Stimulated activated naive CD8-positive, alpha-beta T cell treated with anti-CD3 and anti-CD28 coated beads, Interleukin-15, Interleukin-2, amounts not matched to agents 100 U/mL and 50 U/mL, for 24 hours (primary cell): ENCODE measurements at places on chromosomes 12 and 14.

DNA sequence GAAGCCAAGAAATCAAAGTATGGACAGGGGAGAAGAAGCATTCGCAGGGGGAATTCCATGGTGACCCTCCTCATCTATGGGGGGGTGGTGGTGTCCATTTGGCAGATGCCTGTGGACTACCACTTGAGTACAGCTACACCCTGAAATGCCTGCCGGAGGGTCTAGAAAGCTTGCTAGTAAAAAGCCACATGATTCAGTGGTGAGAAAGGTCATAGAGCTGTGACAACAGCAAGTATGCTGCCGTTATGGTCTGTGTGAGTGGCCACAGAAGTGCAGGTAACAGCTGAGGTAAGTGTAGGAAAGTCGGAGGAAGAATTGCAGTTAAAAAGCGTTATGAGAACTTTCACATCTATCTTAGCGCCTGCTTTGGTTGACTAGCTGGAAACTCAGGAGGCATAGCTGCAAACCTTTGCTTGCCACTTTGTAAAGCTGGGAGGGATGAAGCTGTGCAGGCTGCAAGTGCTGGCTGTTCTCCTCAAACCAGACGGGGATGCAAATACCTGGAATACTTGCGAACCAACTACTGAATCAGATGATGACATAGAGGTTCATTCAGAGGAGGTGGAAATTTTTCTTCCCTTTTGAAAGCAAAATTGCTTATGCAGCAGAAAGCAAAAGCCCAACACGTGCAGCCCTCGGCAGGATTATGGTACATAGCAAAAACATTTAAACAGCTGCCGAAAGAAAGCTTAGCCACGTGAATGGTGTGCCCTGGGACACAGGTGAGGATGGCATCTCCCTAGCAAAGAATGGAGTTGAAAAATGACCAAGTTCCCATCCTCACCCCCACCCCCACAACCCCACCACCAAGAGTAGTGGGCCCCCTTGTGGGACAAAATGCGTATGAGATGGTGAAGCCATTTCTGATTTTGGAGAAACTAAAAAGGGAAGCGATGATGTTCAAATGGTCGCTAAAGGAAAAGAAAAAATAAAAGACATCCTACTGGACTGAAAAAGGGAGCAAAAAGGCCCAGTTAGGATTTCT lies 287.0 kb downstream of the RERGL start:
- no peak for DNase-seq

- no peak for DNase-seq
Measured at GRCh38 chr12:130831246-130831645, 7.8 kb downstream of the STX2 start.

DNA sequence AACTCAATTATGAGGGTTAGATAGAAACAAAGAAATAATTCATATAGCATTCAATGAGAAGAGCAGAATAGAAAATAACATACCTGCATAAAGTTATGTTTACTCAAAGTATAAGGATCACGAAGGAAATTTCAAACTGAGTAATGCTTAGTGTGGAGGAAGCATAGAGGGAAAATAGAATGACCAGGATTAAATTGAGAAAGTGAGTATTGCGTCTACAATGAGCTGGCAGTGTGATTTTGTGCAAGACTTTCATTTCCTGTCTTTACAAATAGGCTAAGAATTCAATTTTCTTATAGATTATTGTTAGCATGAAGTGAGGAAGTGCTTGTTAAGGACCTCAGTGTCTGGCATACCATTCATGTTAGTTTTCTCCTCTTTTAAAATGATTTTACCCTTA lies 12.0 kb downstream of the ADGRD1 start:
- DNase-seq = no peak

DNA sequence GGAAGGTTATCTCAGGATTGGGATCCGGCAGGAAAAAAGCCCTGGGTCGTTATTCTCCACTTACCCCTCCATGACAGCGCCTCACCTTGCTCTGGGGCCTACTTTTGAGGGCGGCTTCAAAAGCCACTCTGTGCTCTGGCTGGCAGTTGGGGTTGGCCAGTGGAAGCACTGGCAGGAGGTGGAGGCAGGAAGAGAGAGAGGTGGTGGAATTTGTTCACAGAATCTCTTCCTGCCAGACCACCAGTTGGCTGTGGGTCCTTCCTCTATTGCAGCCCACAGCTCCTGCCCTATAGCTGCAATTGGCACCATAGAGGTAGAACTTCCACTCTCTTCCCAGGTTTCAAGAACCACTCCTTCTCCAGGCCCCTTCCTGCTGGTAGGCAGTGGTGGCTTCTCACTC lies 32.7 kb upstream of the SDR39U1 start:
- no peak for DNase-seq

DNA sequence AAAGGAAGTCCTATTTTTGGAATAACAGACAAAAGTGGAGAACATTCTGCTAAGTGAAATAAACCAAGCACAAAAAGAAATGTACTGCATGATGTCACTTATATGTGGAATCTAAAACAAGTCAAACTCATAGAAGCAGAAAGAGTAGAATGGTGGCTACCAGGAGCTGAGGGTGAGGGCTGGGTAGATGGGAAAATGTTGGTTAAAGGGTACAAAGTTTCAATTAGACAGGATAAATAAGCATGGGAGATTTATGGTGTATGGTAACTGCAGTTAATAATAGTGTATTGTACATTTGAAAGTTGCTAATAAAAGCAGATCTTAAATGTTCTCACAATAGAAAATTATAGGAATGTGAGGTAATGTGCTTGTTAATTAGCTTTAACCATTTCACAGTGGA lies 12.8 kb downstream of the LUM start:
- DNase-seq = no peak

DNA sequence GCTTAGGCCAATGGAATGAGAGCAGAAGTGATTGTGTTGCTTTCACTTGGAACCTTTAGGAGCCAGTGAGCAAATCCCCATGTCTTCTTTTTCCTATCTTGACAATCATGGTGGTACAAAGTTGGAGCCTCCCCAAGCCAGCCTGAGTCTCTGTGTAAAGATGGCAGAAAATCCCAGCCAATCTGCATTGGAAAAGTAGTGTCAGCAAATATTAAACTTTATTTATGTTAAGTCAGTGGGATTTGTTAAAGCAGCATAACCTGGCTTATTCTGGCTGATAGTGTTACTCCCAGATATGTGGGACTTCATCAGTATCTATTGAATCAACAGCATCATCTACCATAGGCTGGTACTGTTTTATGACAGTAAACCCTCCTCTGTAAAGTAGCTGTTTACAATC lies 2.2 kb upstream of the NUAK1 start:
- no peak for DNase-seq

- no peak for DNase-seq
Measured at GRCh38 chr12:78674311-78675090, 190.1 kb upstream of the SYT1 start.

DNA sequence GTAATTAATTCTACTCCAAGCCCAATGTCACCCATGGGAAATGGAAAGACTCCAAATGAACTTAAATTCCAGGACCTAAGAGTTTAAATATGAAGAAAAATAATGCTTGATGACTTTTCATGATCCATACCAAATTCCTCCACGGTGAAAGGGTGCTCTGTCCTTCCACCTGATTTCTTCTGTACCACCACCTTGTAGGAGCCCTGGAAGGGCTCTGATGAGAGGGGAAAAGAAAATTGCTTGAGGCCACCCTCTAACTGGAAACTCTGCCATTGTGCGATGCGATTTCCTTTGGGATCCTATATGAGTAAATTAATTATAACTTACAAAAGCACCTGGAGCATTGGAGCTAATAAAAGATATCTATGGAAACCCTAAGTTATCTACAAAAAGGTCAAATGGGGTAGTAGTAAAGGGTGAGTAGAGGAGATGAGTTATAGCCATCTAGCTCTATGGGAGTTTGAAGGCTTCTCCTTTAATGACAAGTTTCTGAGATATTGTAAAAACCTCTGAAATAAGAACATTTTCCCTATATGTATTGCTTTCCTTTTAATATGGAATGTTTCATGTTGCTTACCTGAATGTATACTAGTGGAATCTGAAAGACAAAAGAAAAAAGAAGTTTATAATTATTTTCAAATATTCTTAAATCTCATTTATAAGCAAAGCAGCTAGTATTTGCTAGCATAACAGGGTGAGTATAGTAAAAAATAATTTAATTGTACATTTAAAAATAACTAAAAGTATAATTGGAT lies 5.8 kb downstream of the A2M start:
- no peak for DNase-seq

DNA sequence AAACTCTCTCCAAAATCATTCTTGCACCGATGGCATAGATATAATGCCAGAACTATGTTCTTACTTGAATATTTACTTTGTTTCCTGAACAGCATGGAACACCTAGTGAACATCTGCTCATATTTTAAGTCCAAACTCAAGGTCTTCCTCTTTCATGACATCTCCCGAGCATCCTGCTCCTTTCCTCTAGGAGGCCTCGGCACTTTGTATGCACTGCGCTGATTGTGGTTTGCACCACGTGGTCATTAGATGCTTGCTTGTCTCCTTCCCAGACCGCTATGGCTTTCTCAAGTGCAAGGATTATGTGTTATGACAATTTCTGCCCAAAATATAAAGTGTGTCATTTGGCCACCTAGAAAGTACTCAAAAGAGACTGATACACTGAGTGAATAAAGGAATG lies 912.0 kb downstream of the GALC start:
- DNase-seq = no peak

DNA sequence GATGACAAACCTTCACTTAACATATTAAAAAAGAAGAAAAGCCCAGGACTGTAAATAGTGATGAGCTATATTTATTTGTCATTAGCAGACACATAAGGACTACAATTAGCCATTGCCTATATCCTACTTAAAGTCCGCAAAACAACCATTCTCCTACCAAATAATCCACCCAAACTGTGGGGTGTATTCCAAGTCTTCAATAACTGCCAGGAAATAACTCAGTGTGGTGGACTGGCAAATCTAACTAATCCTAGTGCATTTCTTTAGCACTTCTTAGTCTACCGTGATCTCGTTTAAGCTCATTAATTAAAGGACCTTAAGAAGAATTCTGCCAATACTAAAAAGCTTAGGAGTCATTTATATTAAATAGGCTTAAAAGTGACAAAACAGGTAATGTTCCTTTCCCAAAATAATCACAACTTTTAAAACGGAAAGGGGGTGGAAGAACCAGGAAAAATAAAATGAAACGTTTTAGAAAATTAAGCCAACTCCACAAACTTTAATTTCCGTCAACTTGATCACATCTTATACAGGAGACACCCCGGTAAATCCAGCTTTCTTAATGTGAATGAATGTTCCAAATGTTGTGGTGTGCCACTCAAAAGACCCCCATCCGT lies 1.8 kb downstream of the NOVA1 start:
- no peak for DNase-seq

- no peak for DNase-seq
Measured at GRCh38 chr14:56309198-56309597, 191.0 kb downstream of the PELI2 start.

DNA sequence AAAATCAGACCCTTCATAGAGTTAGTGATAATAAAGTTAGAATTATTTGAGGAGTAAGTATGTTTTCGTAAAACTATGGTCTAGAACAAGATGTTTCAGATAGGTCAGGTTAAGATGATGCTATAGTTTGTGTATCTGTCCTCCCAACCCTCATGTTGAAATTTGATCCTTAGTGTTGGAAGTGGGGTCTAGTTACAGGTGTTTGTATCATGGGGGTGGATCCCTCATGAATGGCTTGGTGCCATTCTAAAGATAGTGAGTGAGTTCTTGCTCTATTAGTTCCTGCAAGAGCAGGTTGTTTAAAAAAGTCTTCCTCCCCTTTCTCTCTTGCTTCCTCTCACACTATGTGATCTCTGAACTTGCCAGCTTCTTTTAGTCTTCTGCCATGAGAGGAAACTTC lies 707.3 kb upstream of the FOXG1 start:
- no peak for DNase-seq

GRCh38 chr14:83247924-83248639 lies 1714.4 kb upstream of the SEL1L start:
- no peak for DNase-seq

DNA sequence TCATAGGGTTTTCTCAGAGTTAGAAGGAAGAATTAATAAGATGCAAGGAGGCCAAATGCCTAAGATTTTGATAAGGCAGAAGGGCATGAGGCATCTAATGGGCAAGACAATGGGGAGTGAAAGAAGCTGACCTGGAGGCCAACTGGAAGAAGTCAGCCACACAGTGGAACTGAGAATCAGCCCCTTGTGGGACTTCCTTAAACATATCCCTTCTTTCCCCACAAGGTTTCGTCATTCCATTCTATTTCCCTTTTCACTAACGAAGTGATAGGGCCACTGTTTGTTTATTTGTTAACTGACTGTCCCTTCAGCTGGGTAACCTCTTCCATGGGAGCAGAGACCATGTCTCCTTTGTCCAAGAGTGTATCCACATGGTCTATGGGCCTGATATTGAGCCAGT lies 86.2 kb downstream of the HELB start:
- no peak for DNase-seq

DNA sequence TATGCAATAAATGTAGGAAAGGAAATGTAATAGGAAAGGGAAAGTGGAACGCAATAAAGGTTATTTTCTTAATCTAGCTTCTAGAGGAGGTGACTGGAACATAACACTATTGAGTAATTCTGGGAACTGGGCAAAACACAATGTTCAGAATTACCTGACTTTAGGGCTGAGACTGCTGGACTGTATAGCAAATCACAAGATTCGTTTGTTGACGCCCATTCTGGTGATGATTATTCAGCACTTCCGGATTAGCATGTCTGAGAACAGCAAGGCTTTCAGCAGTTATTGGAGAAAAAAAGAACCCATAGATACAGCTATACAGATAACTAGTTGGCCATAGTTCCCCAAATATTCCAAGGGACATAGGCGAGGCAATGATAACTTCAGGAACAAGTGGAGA lies 2.3 kb upstream of the KLRD1 start:
- DNase-seq = no peak

GRCh38 chr14:68512088-68512487 lies 280.8 kb downstream of the ZFP36L1 start:
- DNase-seq = no peak
